ENCODE measurements at places on chromosomes 1 and 21.

- H3K4me3 ChIP-seq: peak overlapping the region; percentile 14
- no peaks in the 10 kb centered on the region for H3K36me3 ChIP-seq
- no peak for DNase-seq
- peaks cover 95% of the 10 kb centered on the region for H3K4me1 ChIP-seq
- no peaks in the 10 kb centered on the region for H3K27me3 ChIP-seq
Observed at GRCh38 chr1:39395357-39395831, 96.0 kb upstream of the BMP8A start.

GRCh38 chr21:36749935-36750575 is 51.1 kb downstream of the SIM2 start:
- no peak overlapping the region for H3K27ac ChIP-seq

DNA sequence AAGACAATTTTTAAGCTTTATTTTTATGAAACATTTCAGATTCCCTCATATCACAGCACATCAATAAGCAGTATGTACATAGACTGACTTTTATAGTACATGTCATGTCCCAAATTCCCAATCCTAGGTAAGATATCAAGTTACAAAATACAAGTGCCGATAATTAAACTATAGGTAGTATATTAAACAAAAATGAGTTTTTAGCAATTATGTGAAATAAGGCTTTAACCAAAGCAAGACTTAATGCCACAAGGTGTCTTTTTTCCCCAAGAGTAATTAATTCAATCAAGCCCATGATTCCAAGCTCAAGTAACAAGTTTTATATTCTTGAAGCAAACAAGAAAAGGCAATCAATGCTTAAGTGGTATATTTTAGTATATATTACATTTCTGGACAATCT is 4.9 kb downstream of the EXOC8 start:
- H3K27me3 ChIP-seq: no peaks in the 10 kb centered on the region
- H3K4me3 ChIP-seq: no peak overlapping the region
- DNase-seq: no peak
- H3K36me3 ChIP-seq: no peaks in the 10 kb centered on the region

DNA sequence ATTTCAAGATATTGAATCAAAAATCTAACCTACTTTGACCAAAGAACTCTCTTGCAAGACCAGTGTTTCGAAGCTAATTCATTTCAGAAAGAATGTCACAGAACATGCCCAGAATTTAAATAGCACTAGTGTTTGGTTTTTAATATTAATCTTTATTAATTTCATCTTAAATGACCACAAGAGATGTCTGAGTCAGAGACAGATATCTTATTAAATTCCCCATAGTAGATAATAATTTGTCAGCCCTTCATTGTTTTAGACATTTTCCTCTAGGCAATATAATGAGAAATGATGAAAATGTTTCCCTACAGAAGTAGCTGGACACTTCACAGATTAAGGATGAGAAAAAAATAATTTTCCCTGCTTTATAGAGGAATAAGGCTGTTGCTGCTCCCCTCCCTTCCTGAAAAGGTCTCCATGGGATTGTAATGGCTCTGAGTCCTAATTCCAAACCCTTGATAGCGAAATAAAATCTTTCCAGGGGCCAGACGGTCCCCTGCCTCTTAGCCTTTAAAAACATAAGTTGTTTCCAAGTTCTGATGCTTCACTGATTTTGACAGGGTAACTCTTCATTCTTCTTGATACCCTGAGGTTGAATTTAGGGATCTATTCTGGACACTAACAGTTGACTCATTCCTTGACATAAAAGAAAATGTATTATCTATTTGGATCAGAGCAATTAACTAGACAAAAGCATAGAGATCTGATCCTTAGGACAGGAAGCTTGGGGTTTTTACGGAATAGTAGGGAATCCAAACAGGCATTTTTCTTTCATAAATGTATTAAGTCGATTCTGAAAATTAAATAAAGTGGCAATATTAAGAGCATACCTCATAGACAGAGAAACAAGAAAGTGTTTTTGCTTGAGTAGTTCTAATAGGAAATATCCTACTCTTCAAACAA is 820.8 kb downstream of the BRINP3 start:
- DNase-seq: no peak
- no peaks in the 10 kb centered on the region for H3K4me1 ChIP-seq
- no peaks in the 10 kb centered on the region for H3K27me3 ChIP-seq
- H3K27ac ChIP-seq: no peak overlapping the region

DNA sequence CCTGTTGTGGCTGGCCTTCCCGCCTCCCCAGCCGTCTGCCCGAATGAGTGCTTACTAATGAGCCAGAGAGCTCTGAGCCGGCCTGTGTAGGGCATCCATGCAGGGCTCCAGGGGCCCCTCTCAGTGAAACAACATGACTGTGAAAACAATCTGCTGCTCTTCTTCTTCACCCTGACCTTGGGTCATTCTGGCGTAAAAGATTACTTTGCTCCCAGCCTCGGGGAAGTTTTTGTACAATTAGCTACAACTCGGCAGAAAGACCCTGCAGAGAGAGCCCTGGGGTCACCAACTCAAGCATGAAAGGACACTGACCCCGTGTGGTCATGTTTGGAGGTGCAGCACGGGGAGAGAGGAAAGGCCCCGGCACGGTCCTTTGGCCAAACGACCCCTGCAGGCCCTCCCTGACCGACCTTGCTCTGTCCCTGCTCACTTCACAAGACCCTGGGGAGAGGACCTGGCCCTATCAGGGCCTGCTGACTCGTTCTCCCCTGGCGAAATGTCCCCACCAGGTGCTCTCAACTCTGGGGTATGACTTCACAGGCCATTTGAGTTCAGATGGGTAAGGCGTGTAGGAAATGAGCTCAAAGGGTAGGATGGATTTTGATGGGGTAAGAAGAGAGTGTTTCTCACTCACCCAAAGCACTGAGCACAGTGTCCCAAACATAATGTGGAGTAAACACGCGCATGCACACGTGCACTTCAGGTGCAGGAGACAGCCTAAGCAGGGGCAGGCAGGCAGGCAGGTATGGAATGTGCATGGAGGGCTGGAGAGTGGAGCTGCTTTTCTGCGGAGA is 22.9 kb upstream of the FAM20B start:
- peak overlapping the region; percentile 20 for H3K4me3 ChIP-seq
- no peaks in the 10 kb centered on the region for H3K36me3 ChIP-seq
- peak; percentile 22 for DNase-seq

GRCh38 chr1:239601108-239601507 is 214.7 kb downstream of the CHRM3 start:
- no peak overlapping the region for H3K4me3 ChIP-seq
- no peaks in the 10 kb centered on the region for H3K4me1 ChIP-seq
- H3K36me3 ChIP-seq: no peaks in the 10 kb centered on the region
- H3K27me3 ChIP-seq: no peaks in the 10 kb centered on the region
- DNase-seq: no peak
- H3K27ac ChIP-seq: no peak overlapping the region

DNA sequence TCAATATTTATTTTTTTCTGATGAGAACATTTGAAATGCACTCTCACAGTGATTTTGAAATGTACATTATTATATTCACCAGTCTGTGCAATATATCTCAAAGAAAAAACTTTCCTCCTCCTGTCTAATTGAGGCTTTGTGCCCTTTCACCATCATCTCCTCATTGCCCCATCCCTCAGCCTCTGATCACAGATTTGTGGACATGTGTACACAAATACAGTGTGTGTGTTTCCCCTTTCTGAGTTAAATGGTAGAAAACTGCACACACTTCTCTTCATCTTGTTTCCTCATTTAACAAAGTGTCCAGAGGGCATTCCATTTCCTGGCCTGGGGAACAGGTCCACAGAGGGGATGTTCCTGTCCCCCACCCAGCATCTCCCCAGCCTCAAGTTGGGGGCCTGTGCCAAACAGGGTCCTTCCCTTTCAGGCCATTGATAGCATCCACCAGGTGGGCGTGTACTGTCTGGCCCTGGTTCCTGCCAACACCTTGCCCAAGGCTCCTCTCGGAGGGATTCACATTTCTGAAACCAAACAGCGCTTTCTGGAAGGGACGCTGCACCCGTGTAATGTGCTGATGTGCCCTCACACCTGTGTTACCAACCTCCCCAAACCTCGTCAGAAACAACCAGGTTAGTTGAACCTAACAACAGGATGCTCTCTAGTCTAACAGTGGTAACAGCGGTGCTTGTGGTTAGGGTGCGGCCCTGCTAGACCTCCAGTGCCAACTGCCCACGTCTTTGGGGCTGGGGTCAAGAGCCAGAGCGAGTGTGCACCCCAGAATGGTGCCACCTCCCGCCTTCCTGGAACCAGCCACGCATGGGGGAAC is 54.6 kb downstream of the S100B start:
- DNase-seq: no peak
- H3K4me1 ChIP-seq: no peaks in the 10 kb centered on the region
- no peak overlapping the region for H3K4me3 ChIP-seq
- no peak overlapping the region for H3K27ac ChIP-seq
- H3K36me3 ChIP-seq: peaks cover 42% of the 10 kb centered on the region

- H3K36me3 ChIP-seq: no peaks in the 10 kb centered on the region
- H3K27ac ChIP-seq: no peak overlapping the region
- DNase-seq: no peak
- H3K4me1 ChIP-seq: no peaks in the 10 kb centered on the region
- H3K27me3 ChIP-seq: no peaks in the 10 kb centered on the region
Observed at GRCh38 chr1:119391749-119392148, 23.2 kb downstream of the HAO2 start.

GRCh38 chr1:240258910-240259309 is 167.2 kb downstream of the FMN2 start:
- H3K4me1 ChIP-seq: no peaks in the 10 kb centered on the region
- H3K36me3 ChIP-seq: no peaks in the 10 kb centered on the region

- H3K27ac ChIP-seq: no peak overlapping the region
- no peak for DNase-seq
- H3K4me1 ChIP-seq: no peaks in the 10 kb centered on the region
- H3K4me3 ChIP-seq: no peak overlapping the region
Observed at GRCh38 chr1:97869441-97869840, 51.4 kb downstream of the DPYD start.

GRCh38 chr1:217214551-217214950 is 416.3 kb downstream of the GPATCH2 start:
- no peak overlapping the region for H3K27ac ChIP-seq
- no peaks in the 10 kb centered on the region for H3K36me3 ChIP-seq
- no peaks in the 10 kb centered on the region for H3K27me3 ChIP-seq
- no peak overlapping the region for H3K4me3 ChIP-seq

DNA sequence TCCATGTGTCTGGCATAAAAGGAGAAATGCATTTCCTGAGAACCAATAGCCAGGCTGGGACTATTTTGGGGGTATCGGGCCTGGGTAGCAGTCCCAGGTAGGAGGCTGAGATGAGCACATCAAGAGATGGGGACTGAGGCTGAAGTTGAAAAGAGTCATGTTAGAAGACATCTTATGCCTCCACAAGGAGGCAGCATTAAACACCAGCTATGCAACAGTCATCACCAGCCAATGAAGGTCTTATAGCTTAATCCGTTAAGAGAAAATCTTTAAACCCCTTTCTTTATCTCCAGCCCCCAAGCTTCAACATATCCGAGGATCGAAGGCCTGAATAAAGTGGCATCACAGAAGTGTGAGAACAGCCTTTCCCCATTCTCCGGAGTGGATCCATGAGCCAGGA is 640.7 kb upstream of the PTBP2 start:
- no peaks in the 10 kb centered on the region for H3K4me1 ChIP-seq
- H3K27me3 ChIP-seq: no peaks in the 10 kb centered on the region
- DNase-seq: no peak
- H3K36me3 ChIP-seq: no peaks in the 10 kb centered on the region

DNA sequence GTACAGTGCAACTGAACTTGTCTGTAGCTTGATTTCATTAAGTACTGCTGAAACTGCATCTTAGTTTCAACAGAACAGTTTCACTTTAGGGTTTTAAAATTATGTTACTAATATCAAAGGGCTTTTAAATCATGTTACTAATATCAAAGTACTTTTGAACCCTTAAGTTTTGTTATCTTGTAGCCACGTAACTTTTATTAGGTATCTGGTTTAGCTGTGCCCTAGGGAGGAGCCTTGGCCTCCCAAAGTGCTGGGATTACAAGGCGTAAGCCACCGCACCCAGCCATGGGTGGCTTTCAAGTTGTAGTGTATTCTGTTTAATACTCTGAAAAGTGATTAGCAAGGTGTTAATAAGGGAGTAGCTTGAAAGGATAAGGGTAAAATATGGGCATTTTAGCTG is 2.0 kb downstream of the KDM4A start:
- H3K36me3 ChIP-seq: peaks cover 18% of the 10 kb centered on the region
- no peak overlapping the region for H3K27ac ChIP-seq
- no peak overlapping the region for H3K4me3 ChIP-seq
